Activated T-helper 2 cell treated with anti-CD3 and anti-CD28 coated beads, Interferon-gamma antibody, Interleukin-2, Interleukin-4, amounts not matched to agents 10 μg/mL and 5 μg/mL and 100 μg/mL, durations not matched to agents 14 hours and 24 hours and 36 hours (primary cell): ENCODE measurements at places on chromosomes 16 and 17. TPM values are rescaled to one million over a fixed set of nuclear protein-coding genes. Genes with fewer than 3 reads are reported as not detected.

Gene LIG3
- 56.3 and 65.7 TPM in 2 replicates for total RNA-seq

Gene FLOT2
- total RNA-seq, result 136 and 143 TPM in 2 replicates

Gene ST6GALNAC2
- total RNA-seq, result 0.41 TPM in 1 of 2 replicates, not detected in the other

Gene IL34
- 0.28 TPM in 1 of 2 replicates, not detected in the other for total RNA-seq

Gene ITGB3
- not detected in 2 replicates for total RNA-seq

Gene KRTAP4-9
- total RNA-seq, result not detected in 2 replicates
